NCI-H345 (cell line): ENCODE measurements at places on chromosomes 4 and X.

- peak; percentile 53 for DNase-seq
Observed at GRCh38 chrX:86148024-86148511, at the start of gene DACH2. Gene DACH2, plus strand, starts transcription at chrX:86148451.

DNA sequence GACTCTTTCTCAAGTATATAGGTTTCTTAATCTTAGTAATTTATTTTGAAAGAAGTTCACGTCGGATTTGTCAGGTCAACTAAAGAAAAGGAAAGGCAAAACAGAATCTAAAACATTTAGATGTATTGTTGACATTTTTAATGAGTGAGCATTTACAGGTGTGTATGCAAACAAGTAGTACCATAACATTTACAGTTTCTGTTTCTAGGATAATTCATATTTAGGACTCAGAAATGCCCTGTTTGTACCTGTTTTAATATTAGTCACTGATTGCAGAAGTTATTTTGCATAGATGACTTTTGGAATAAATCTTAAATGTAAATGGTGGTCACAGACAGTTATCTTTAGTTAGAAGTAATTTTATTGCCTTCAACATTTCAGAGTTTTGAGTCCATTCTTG is 151.3 kb upstream of the NUDT6 start:
- no peak for DNase-seq

DNA sequence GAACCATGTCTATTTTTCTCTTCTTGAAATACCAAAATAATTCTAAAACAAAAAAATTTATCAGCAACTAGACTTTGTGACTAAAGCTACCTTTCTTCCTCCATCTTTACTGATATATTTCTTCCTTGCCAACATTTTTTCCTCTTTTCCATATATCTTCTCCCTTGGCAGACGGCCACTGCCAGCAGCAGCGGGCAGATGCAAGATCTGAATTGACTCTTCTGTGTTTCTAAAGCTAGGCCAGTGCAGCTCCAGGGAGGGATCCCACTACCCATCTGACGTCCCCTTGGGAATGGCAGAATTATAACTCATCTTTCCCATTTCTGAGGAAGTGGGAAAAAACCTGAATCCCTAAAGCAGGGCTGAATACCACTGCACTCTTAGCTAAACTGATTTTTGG is 206.4 kb downstream of the NR3C2 start:
- no peak for DNase-seq

GRCh38 chr4:145280541-145280940 is 100.2 kb upstream of the OTUD4 start:
- no peak for DNase-seq
